ENCODE measurements at places on chromosomes 6 and 20. TPM values are rescaled to one million over a fixed set of nuclear protein-coding genes. Genes with fewer than 3 reads are reported as not detected.

Gene PREX1
- 115 TPM for total RNA-seq

Gene R3HDML
- not detected for total RNA-seq

Gene RIMS4
- total RNA-seq: not detected

Gene PNPLA1
- not detected for total RNA-seq

Gene SLC13A3
- 0.04 TPM for total RNA-seq

Gene RPS18
- total RNA-seq: 2,993 TPM

Gene HLA-DMB
- not detected for total RNA-seq

Gene KCNK15
- total RNA-seq: not detected

Gene BAG2
- total RNA-seq: 12.2 TPM

Gene SERINC1
- total RNA-seq: 143 TPM

Gene CNR1
- not detected for total RNA-seq

Gene CRISP2
- total RNA-seq: not detected

Gene SF3B5
- total RNA-seq: 133 TPM

Gene NOTCH4
- total RNA-seq: 20.1 TPM

Gene SLCO4A1
- total RNA-seq: 10.4 TPM

Gene SRMS
- total RNA-seq: not detected

Gene OPN5
- not detected for total RNA-seq

Gene TPD52L2
- total RNA-seq: 153 TPM

Gene CMTR1
- total RNA-seq: 32.6 TPM

Gene ZBTB22
- 16.4 TPM for total RNA-seq

Gene PLAGL1
- total RNA-seq: 8.8 TPM

Gene PRR18
- total RNA-seq: not detected

Gene SAMD3
- total RNA-seq: not detected

Gene ULBP3
- 10.5 TPM for total RNA-seq

Gene TUBB1
- total RNA-seq: not detected

Gene MEA1
- 48.4 TPM for total RNA-seq

Gene NEURL2
- total RNA-seq: 2.7 TPM

Gene DACT2
- total RNA-seq: not detected

Gene TRIM40
- total RNA-seq: not detected

Gene CST3
- total RNA-seq: 132 TPM

Gene BTN1A1
- total RNA-seq: not detected

Gene OLIG3
- total RNA-seq: not detected

Gene IRF4
- 0.07 TPM for total RNA-seq

Gene MYT1
- not detected for total RNA-seq

Gene RBL1
- total RNA-seq: 14.3 TPM

Gene CALHM5
- 7.8 TPM for total RNA-seq

Gene PSMB1
- 389 TPM for total RNA-seq

Gene LY6G5C
- total RNA-seq: 0.88 TPM

Gene WFDC10A
- total RNA-seq: not detected

Gene GABRR1
- not detected for total RNA-seq

Gene SOBP
- 2.6 TPM for total RNA-seq

Gene PGC
- total RNA-seq: not detected

Gene TREML4
- not detected for total RNA-seq

Gene CNPY3
- 41.7 TPM for total RNA-seq

Gene BPIFB4
- total RNA-seq: not detected

Gene ZHX3
- total RNA-seq: 9.0 TPM

Gene HEY2
- total RNA-seq: 0.46 TPM

Gene CST7
- total RNA-seq: not detected

Measured in pulmonary artery endothelial cell (primary cell).